Dermis blood vessel endothelial cell (primary cell): ENCODE measurements at places on chromosomes 5 and 9. TPM values are rescaled to one million over a fixed set of nuclear protein-coding genes. Genes with fewer than 3 reads are reported as not detected.

Gene BARHL1
- not detected in 2 replicates for total RNA-seq

Gene ANKRD18B
- under 0.01 and 1.4 TPM in 2 replicates for total RNA-seq

Gene NUTM2G
- not detected in 2 replicates for total RNA-seq

Gene ACSL6
- total RNA-seq: 0.09 and 0.17 TPM in 2 replicates

GRCh38 chr5:84869675-84870074 lies 485.0 kb upstream of the EDIL3 start:
- no peak for DNase-seq

DNA sequence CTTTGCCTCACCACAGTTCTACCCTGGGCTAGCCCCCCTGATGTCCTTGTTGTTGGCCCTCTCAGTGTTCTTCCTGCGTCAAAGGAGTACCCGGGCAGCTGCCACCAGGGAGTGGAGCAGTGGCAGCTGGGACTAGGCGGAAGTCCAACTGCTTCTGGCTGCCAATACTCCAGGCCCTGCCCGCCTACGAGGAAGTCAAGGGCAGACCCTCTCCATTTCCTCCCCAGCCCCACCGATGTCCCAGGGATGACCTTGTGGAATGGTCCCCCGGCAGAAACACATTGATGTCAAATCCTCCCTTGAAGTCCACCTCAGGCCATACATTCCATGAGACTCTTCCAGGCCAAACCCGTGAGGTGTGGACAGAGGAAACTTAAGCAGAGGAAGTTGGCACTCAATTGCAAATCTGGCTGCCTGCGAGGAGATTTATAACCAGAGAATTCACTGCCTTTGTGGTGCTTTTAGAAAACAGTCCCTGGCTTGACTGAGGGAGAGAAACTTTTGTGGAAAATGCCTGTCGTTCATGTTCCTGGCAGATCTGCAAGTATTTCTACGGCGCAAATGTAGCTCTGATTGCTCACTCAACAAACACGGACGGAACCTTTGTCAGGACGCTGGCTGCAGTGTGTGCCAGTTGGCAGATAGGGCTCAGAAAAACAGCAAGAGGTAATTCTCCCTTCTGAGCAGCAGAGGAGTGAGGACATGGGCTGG lies 339.7 kb downstream of the RAB3C start:
- peak; percentile 38 for DNase-seq

GRCh38 chr9:23638837-23639426 lies 187.1 kb downstream of the ELAVL2 start:
- no peak for DNase-seq

- no peak for DNase-seq
Observed at GRCh38 chr5:140633021-140633471, at the start of gene CD14. CD14 (minus strand) TSS chr5:140633175; CDS start chr5:140633071, 104 bp downstream.

DNA sequence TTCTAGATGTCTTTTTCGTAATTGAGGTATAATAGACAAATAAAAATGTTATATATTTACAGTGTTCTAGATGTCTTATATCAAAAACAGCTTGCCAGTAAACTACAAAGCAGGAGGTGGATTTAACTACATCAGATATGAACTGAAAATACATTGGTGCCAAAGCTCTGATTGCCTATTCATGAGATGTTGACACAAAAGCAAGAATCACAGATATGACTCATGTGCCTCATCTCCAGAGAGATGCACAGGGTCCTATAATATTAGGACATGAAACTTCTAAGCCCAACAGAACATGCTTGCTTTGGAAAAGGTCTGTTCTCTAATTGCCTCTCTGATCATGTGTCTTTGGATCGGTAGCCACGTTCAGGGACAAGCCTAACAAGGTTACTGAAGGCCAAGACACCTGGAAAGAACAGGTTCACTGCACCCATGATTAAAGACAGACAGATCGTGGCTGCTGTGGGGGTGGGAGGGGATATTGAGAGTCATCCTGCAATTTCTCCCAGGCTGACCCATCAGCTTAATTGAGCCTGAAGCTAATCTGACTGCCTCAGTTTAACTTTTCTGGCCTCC lies 16.8 kb downstream of the ABCA1 start:
- DNase-seq: no peak
